ENCODE measurements at places on chromosomes 13 and 19.
A peak's percentile ranks its signal among the peaks of the same experiment; 100 is the strongest.

DNA sequence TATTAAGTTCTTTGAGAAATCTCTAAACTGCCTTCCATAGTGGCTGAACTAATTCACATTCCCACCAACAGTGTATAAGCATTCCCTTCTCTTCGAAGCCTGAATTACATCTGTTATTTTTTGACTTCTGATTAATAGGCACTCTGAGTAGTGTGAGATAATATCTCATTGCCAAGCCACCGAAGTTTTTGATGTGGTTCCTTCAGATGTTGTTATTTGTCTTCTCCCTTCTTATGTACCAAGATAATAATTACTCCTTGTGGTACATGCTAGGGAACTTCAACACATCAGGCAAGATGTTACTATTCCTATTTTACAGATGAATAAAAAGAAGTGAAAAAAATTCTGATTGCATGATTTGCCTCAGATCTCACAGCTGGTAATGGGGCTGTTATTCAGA lies 70.9 kb downstream of the KCTD12 start:
- DNase-seq: no peak

- DNase-seq: peak; percentile 88
These were observed 8.6 kb upstream of the TYK2 start for GRCh38 chr19:10388957-10389356.

DNA sequence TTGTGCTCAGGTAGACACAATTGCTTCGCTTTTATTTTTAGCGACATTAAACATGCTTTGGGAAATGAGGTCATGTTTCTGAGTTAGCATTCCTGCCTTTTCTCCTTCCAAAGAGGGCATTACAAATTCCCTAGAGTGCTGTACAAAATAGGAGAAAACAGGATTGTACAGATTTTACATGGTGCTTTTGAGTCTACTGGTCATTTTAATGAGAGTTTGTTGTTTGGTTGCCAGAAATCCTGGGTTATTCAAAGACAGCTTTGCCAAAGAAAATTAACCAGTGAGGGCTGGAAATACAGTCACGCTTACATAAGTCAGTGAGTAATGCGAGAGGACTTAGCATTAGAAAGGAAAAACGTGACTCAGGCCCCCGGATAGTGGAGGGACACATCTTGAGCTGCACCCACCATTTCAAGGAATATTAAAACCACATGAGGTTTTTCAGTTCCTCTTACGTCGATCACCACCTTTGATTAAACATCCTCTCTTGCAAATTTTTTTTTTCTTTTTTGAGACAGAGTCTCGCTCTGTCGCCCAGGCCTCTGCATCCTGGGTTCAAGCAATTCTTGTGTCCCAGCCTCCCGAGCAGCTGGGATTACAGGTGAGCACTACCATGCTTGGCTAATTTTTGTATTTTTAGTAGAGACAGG lies 55.4 kb downstream of the SACS start:
- DNase-seq: peak; percentile 84

GRCh38 chr19:57010541-57010940 lies 109.2 kb upstream of the USP29 start:
- no peak for DNase-seq

GRCh38 chr19:48810151-48810550 lies 678 bp downstream of the BCAT2 start:
- DNase-seq: no peak

GRCh38 chr13:36055366-36055765 lies 75.8 kb downstream of the DCLK1 start:
- no peak for DNase-seq

DNA sequence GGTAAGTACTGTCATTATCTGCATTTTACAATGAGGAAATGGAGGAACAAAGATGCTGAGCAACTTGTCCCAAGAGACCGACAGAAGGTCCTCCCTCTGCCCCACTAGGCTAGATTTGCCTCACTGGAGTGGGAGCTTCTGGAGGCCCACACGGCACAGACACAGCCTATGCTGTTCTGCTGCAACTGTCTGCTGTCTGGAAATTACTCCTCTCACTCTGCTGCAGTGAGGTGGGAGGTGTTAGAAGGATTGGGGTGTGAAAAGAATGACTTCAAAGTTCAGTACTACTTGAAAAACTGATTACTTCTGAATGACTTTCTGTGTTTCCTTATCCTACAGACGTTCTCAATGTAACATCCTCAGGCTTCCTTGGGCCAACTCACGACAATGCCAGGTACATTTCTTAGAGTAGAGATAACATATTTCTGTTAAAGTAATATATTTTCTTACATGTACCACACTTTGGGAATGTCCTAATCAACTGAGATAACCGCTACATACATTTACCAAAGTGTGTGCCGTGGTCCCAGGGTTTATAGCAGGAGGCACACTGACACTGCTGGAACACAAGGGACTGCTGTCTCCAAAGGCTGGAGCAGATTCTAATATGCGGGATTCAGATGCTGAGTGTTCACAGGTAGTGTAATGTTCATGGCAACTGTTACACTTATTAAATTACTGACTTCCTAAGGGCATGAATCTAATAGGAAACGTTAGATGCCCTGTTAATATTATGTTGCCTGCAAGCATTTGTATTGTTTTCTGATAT lies 53.5 kb upstream of the WASF3 start:
- no peak for DNase-seq

- DNase-seq: peak; percentile 62
These were observed 465.1 kb upstream of the PCDH20 start for GRCh38 chr13:61880578-61881283.

DNA sequence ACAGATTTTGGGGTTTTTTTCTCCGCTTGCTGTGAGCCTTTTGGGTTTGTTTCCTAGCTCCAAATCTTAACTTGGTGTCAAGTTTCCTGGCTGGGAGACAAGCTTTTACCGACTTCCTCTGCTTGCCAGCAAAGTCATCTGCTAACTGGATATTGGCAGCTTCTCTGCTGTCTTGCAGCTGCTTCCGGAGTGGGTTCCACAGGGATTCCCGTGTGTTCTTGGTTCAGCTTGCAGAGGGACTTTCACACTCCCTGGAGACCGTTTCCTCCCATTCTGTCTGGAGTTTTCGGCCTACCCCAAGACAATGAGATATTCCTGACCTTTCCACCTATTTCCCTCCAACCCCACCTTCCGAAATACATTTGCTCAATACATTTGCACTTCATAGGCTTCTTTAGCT lies 2.2 kb upstream of the COLGALT1 start:
- DNase-seq: peak; percentile 87

DNA sequence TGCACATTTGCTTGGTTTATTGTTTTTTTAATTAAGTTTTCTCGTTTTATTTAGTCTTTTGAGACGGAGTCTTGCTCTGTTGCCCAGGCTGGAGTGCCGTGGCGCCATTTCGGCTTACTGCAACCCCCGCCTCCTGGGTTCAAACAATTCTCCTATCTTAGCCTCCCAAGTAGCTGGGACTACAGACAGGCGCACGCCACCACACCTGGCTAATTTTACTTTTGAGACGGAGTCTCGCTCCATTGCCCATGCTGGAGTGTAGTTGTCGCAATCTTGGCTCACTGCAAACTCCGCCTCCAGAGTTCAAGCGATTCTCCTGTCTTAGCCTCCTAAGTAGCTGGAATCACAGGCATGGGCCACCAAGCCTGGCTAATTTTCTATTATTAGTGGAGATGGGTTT lies 1.3 kb downstream of the RPS9 start:
- DNase-seq: no peak

GRCh38 chr13:104871456-104871855 lies 1664.0 kb downstream of the EFNB2 start:
- DNase-seq: no peak

- DNase-seq: peak; percentile 53
These were observed 9.0 kb downstream of the ABHD8 start for GRCh38 chr19:17294051-17294891.

GRCh38 chr13:77398825-77399620 lies 72.1 kb upstream of the MYCBP2 start:
- no peak for DNase-seq

- DNase-seq: no peak
These were observed 10.8 kb downstream of the C2CD4C start for GRCh38 chr19:397941-398706.

- DNase-seq: peak; percentile 81
These were observed 6.8 kb downstream of the RPS11 start for GRCh38 chr19:49502866-49503581.

- DNase-seq: peak; percentile 85
These were observed 3.4 kb upstream of the PRAM1 start for GRCh38 chr19:8505680-8506401.

DNA sequence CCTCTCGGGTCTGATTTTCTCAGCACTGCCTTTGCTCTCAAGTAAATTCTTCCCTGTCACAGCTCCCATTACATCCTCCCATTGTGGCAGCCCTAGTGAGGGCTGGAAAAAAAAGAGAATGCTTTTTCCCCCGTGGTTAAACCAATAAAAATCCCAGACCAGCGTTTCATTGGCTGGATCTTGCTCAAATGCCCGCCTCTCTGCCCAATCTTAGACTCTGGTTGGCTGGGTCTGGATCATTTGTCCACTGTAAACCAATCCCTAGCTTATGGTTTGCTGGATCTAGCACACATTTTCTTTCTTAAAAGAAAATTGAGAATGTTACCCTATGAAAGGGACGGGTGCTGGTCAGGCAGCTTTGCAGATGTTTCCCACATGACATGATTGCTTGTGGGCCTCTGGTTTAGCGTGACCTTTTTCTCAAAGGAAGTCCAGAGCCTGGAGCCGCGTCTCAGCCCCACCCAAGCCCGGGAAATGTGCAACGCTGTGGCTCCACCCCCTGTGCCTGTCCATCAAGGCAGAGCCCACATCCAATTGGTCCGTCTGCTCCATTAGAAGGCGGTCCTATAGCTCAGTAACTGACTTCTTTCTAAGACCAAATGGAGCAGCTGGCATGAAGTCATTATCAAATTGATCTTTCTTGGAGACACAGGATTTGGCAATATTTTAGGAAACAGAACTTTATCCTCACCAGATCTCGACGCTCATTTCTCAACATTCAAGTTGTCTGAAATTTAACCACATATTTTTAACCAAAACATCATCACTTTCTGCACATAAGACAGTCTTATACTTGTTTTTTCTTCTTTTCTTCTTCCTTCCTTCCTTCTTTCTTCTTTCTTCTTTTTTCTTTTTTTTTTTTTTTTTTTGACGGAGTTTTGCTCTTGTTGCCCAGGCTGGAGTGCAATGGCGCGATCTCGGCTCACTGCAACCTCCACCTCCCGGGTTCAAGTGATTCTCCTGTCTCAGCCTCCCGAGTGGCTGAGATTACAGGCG lies 2.6 kb upstream of the MCEMP1 start:
- peak; percentile 90 for DNase-seq

DNA sequence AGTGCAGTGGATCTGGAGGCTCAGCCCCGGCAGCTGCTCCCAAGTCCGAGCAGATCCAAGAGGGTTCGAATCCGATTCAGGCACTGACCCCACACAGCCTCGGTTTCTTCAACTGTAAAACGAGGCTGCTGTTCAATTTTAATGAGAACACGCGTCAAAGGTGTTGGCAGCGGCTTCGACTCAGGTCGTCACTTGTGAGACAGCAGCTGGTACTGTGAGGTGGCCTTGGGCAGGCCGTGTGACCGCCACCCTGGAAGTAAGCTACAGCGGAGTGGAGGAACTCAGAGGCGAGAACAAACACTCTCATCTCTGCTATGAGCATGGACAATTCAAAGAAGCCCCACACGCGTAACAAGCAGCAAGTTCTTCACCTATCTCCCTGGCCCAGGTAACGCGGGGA lies 9.7 kb downstream of the MAP2K2 start:
- no peak for DNase-seq

DNA sequence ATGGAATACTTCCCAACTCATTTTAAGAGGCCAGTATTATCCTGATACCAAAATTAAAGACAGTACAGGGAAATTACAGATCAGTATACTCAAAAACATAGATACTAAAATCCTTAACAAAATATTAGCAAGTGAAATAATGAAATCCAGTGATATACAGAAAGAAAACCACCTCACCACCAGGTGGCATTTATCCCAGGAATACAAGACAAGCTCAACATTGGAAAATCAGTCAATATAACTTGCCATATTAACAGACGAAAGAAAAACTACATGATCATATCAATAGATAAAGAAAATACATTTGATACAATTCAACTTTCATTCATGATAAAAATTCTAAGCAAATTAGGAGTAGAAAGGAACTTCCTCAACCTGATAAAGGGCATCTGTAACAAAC lies 6.7 kb upstream of the GNA15 start:
- peak; percentile 55 for DNase-seq

- no peak for DNase-seq
These were observed 1.5 kb upstream of the MYADM start for GRCh38 chr19:53865918-53866864.

GRCh38 chr13:43495732-43496131 lies 291.0 kb downstream of the ENOX1 start:
- DNase-seq: no peak

GRCh38 chr13:101486708-101487437 lies 34.4 kb downstream of the ITGBL1 start:
- no peak for DNase-seq

DNA sequence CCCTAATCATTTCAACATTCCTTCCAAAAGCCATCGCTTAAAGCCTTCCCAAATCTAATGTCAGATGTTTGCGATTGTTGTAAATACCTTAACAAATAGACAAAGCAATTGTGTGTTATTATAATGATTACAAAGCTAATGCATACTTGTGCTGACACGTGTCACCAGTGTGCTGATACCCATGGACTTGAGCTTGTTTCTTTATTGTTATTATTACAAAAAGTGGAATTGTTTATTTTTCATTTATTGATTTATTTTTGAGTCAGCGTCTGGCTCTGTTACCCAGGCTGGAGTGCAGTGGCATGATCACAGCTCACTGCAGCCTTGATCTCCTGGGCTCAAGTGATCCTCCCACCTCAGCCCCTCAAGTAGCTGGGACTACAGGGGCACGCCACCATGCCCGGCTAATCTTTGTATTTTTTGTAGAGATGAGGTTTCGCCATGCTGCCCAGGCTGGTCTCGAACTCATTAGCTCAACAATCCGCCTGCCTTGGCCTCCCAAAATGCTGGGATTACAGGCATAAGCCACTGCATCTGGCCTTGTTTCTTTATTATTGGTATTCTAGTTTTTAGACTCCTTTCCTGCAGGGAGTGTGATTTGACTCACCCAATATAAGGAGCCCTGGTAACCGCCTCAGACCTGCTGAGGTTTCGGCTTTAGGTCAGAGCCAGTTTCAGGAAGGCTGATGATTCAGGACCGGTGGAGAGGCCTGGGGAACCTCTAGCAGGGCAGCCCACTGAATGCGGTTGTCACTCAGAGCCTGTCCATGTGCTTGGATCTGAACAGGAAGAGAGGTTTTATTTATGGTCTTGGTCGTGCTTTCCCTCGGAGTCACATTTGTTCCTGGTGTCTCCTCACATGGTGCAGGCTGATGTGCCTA lies 2.1 kb upstream of the FBXO17 start:
- DNase-seq: no peak

DNA sequence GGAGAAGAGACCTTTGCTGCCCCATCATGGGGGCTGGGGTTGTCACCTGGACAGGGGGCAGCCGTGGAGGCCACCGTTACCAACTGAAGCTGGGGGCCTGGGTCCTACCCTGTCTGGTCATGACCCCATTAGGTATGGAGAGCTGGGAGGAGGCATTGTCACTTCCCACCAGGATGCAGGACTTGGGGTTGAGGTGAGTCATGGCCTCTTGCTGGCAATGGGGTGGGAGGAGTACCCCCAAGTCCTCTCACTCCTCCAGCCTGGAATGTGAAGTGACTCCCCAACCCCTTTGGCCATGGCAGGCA lies 9.0 kb downstream of the EGLN2 start:
- DNase-seq: no peak

Measured in KBM-7 (cell line).